ENCODE measurements at places on chromosomes 4 and X.

GRCh38 chr4:60808726-60809485 lies 391.2 kb upstream of the ADGRL3 start:
- no peak for DNase-seq

DNA sequence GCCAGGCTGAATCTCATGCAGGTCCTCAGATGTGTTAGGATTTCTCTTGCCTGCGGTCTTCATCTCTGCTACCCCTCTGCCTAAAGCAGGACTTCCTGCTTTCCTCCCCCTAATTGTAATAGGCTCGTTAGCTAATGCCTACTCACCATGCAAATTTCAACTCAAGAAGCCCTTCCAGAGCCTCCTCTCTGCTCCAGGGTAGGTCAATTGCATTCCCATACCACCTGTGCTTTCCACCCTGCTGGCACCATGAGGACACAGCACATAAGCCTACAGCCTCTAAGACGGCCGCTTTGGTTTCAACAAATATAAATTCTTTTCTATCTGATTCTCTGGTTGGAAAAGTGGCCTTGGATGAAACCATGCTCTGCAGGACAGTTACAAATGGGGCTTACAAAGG lies 93.9 kb downstream of the QDPR start:
- no peak for DNase-seq

GRCh38 chr4:1559896-1560650 lies 124.0 kb downstream of the FAM53A start:
- no peak for DNase-seq

GRCh38 chr4:77095101-77095821 lies 19.5 kb upstream of the CCNI start:
- DNase-seq: peak; percentile 62

DNA sequence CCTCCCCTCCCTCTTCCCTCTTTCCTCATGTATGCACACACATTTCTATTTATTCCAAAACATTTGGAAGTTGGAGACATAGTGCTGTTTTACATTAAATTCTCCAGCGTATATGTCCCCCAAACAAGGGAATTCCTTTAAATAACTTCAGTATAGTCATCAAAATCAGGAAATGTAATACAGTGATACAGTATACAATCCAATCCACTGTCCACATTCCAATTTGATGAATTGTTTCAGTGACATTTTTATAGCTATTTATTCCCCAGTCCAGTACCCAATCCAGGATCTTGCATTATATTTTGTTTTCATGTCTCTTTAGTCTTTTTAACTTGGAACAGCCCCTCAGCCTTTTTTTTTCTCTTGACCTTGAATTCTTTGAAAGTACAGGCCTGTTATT lies 233.0 kb downstream of the DKK2 start:
- DNase-seq: no peak

DNA sequence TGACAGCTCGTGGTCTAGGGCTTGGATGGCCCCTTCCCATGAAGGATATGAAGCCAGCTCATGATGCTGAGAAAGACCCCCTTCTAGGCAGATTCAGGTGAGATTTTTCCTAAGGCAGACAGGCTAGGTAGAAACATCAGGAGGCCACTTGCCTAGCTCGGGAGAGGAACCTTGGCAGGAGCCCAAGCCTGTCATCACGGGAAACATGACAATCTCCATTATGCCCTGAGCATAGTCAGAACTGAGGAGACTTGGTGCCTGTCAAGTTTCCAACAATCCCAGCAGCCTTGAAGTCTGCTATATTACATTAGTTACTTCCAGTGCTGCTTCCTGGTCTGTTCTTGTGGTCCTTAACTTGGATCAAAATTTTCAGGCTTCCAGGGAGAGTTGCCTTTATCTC lies 18.7 kb upstream of the WDR1 start:
- DNase-seq: no peak

DNA sequence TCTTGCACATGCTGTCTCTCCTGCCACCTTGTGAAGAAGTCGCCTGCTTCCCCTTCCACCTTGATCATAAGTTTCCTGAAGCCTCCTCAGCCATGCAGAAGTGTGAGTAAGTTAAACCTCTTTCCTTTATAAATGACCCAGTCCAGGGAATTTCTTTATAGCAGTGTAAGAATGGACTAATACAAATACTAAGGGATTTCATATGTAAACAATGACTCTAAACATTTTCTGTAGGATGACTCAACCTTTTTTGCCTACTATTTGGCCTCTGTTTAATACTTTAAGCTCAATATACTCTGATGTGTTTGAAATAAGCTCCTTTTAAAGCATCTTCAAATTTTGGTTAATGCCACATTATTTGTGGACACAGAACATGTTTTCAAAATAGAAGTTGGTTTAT lies 813.5 kb upstream of the SLIT2 start:
- no peak for DNase-seq

DNA sequence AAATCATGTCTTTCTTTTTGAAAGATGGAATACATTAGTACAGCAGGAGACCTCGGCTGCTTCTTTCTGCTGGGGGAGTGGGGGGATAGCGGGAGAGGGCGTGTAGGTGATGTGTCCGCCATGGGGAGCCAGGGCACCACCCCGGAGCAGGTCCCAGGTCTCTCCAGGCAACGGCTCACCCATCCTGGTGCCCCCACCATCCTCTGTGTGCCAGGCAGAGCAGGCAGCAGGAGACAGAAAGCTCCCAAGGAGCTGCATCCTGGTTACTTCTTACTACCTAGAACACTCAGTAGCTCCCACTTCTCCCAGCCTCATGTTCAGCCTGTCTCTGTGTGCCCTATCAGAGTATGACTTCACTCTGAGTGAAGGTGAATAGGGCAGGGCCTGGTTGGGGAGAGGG lies 23.6 kb downstream of the TNIP2 start:
- no peak for DNase-seq

GRCh38 chr4:82469791-82470345 lies 39.5 kb downstream of the ENOPH1 start:
- DNase-seq: no peak

- no peak for DNase-seq
Measured at GRCh38 chrX:155662282-155662681, 49.5 kb upstream of the TMLHE start.

- DNase-seq: no peak
Measured at GRCh38 chr4:2402941-2403340, 15.5 kb downstream of the ZFYVE28 start.

GRCh38 chr4:125948021-125948420 lies 633.3 kb downstream of the FAT4 start:
- DNase-seq: no peak

GRCh38 chr4:112889619-112890527 lies 159.6 kb upstream of the ANK2 start:
- DNase-seq: no peak

DNA sequence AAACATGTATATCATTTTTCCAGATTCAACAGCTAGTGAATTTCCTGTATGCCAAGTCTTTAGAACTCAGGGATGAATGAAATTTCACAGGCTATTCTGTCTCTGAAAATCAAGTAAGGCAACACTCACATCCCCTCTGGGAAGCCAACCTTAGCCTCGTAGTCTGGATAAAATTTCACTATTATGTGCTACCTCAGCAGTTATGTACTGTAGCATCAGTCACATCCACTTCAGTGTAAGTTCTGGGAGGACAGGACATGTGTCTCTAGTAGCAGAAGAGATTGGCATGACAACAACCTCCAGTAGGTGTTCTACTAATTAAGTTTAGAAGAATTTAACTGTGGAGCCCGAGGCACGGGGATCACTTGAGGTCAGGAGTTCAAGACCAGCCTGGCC lies 42.4 kb upstream of the HS3ST1 start:
- no peak for DNase-seq

- no peak for DNase-seq
Measured at GRCh38 chr4:54700986-54701385, 43.2 kb downstream of the KIT start.

GRCh38 chrX:39175418-39176057 lies 374.3 kb downstream of the MID1IP1 start:
- DNase-seq: no peak

DNA sequence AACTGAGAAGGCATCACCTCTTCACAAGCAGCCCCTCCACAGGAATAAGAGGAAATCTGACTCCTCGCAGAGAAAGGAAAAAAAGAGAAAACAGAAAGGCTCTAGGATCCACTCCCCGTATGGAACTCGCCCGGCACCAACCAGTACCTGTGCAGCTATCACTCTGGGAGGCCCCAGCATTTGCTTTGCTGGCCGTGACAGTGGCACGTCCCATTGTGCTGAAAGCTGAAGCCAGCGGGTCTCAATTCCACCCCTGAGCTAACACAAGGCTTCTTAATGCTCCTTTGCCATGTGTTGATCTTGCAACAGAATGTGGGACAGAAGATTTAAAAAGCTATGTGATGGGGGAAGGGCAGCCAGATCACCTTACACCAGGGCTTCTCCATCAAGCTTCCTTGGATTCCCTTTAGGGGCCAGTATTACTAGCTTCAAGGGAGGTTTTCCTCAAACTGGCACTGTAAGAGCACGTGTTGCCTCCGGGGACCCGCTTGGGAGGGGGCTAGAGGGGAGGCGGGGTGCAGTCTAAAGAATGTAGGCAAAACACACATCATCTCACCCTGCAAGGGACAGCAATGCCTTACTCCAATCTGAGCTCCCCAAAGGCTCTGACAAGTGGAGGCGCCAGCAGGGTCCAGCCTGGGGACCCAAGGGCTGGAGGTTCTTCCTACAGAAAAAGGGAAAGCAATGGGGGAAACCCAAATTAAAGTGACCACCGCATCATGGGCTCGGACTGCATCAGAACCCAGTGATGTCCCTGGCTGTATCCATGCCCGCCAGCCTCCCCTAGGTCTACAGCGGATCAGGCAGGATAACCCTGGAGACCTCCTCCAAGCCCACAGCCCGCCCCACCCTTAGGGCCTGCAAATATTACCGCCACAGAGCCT lies 1.2 kb downstream of the USP46 start:
- DNase-seq: no peak

DNA sequence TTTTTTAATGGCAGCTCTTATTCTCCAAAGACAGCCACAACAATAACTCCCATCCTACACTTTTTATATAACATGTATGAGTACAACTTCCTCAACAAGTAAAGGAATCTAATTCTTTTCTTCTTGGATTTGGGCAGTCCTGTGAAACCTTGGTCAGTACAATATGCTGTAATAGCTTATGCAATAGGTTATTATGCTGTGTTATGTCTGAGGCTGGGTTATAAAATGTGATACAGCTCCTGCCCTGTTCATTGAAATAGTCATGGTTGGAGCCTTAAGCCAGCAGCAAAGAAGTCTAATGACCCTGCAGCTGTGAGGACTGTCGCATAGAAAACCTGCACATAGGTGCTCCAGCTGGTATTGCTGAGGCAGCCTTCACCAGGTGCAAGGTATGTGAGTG lies 215.8 kb upstream of the RASGEF1B start:
- DNase-seq: no peak

DNA sequence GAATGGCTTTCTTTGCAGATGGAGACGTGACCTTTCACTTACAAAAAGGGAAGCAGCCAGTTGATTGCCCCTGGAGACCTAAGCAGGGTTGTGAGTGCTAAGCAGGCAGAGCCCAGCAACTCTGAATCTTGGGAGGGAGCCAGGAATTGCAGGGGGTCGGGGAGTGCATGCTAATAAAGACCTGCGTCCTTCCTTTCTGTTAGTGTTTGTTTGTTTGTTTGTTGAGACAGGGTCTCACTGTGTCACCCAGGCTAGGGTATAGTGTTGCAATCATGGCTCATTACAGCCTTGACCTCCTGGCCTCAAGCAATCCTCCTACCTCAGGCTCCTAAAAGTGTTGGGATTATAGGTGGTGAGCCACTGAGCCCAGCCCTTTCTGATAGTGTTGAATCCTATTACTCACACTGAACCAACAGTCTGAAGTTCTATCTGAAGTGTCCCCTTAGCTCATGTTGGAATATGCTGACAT lies 137.4 kb downstream of the CEP135 start:
- no peak for DNase-seq

GRCh38 chrX:79400623-79401022 lies 33.5 kb upstream of the ITM2A start:
- no peak for DNase-seq

DNA sequence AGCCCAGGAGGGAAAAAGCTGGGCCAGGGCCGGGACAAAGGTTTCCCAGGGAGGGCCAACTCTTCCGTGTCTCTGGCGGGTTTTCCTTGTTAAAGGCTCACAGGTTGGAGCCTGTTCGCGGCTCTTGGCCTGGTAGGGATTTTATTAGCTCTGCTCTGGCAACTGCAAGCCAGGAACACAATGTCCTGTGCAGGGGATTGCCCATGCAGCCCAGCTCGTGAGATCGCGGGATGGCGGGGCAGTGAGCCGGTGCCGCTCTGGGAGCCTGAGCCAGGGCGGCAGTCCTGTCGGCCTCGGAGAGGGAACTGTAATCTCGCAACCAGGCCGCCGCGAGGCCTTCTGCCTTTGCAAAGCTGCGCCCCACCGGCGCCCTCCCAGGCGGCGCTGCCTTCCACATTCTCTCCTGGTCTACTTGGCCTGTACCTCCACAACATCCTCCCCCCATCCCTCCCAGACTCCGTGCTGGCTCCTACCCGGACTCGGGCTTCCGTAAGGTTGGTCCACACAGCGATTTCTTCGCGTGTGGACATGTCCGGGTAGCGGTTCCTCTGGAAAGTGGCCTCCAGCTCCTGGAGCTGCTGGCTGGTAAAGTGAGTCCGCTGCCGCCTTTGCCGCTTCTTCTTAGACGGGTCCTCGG lies 2.1 kb downstream of the PITX2 start:
- DNase-seq: no peak

DNA sequence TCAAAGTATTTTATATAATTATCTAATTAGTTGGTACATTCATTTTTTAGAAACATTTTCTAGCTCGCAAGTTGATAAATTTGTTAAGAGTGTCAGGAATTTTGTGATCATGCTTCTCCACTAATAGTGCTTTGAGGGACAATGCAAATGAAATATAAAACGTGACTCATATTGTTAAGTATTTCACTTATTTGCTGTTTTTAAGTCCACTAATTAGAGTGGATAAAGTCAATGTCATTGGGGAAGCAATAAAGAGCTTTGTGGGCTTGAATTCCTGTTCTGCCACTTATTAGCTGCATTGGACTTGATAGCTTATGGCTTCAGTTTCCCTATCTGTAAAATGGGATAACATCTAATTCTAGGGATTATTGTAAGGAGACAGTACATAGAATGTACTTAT lies 26.5 kb upstream of the ANAPC4 start:
- DNase-seq: no peak

DNA sequence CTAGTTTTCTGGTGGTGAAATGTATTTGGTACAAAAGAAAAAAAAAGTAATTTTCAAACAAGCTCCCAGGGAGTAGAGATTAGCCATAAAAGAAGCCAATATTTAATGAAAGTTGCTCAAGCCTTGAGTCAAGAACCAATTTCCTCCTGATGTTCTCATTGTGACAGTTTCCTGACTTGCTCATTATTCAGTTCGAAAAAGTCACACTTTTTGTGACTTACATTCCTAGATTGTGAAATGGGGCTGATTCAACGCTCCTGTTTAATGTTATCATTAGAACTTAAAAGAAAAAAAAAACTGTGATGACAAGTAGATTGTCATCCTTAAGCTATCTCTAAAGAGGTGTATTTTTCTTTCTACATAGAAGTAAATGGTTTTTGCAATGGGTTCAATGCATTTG lies 122.6 kb upstream of the BMPR1B start:
- DNase-seq: no peak

DNA sequence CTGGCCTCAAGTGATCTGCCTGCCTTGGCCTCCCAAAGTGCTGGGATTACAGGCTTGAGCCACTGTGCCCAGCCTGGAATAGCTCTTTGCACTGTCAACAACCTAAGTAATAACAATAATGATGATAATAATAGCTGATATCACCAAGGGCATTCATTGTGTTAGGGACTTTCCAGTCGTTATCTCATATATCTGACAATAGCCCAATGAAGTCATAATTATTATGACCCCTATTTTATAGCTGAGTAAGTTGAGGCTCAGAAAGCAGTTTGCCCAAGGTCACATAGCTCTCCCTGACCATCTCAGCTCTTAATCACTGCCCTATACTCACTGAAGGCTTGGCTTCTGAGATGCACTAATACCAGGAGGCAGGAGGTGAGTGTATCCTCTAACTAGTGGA lies 18.7 kb upstream of the MAP7D3 start:
- DNase-seq: no peak

Measured in activated CD4-positive, alpha-beta T cell treated with anti-CD3 and anti-CD28 coated beads for 24 hours (primary cell).